Cardiac fibroblast (primary cell): ENCODE measurements at places on chromosomes 2 and 18.

DNA sequence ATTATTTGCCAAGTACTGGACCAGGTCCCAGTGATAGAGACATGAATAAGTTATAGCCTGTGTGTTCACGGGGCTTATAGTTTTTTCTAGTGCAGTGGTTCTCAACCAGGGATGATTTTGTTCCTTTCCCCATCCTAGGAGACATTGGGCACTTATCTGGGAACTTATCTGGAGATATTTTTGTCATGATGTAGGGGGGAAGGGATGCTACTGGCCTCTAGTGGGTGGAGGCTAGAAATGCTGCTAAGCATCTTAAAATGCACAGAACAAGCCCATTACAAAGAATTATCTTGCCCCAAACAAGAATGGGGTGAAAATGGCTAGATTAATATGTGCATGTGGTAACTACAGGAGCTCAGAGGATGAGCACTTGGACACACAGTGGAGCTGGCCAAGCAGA is 75.2 kb downstream of the KLHL29 start:
- DNase-seq = peak; percentile 64

DNA sequence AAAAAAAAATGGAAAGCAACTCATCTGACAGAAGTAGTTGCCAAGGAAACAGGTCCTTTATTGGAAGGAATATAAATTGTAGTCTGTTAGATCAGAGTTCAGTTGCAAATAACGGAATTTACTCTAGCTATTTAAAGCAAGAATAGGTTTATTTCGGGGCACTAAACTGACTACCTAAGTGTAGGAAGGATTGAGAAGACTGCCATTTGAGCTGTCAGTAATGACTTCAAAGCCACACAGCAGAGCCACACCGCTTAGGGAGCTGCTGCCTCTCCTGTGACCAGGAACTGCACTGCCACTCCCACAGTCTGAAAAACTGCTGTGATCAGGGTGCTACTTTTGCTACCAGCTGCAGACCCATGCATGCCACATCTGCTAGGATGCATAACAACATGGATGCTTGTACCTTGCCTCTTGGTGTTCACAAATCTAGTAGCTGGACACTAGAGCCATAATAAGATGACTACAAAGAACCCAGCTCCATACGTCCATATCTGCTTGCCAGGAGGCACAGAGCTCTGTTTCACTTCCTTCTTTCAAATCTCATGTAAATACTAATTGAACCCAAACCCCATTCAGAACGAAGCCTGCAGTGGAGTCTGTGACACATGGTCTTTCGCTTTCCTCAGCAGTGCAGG is 2.2 kb downstream of the DSG2 start:
- DNase-seq = no peak

DNA sequence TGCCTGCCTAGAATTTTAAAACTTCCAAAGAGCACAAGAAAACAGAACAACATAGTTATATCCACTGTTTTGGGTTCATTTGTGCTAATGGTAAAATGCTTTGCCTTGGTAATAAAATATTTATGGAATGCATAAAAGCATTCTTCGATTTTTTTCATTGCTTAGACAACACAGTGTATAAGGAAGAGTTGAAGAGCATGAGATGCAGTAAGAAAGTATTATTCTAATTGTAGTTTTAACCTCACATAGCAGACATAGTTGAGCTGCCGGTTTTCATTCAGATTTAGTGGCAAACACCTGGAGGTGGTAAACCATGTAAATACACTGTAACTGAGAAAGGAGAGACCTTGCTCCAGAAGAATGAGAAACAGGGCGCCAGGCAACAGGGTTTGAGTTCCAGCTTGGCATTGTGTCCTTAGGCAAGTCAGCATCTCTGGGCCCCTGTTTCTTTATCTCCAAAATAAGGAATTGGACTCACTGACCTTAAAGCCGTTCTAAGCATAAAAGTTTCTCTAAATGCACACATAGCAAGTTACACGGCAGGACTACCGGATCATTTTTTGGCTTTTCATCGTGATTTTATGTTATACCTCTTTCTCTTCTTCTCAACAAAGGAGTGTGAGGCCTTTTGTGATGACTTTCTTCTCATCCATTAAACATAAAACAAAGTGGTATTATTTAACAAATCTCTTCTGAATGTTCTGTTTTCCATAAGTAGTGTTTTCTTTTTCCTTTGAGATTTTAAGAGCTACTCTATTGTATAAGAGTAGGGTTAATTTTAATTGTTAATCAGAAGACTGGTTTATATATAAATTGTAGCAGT is 7.9 kb downstream of the UGP2 start:
- DNase-seq = peak; percentile 37

DNA sequence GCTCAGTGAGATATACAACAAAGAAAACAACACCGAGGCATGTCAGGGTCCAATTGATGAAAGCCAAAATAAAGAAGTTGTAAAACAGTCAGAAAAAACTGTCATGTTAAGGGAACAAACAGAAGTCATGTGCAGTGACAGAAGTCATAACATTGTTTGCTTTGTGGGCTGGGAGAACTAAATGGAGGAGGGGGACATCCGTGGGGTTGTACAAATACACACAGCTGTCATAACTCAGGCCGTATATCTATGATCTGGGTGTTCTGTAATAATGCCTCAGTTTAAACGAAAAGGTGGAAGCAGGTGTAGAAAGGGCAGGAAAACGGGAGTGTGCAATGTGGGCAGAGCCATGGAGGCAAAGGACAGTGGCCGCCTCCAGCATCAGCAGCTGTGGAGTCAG is 27.3 kb downstream of the TIMM21 start:
- DNase-seq = no peak

DNA sequence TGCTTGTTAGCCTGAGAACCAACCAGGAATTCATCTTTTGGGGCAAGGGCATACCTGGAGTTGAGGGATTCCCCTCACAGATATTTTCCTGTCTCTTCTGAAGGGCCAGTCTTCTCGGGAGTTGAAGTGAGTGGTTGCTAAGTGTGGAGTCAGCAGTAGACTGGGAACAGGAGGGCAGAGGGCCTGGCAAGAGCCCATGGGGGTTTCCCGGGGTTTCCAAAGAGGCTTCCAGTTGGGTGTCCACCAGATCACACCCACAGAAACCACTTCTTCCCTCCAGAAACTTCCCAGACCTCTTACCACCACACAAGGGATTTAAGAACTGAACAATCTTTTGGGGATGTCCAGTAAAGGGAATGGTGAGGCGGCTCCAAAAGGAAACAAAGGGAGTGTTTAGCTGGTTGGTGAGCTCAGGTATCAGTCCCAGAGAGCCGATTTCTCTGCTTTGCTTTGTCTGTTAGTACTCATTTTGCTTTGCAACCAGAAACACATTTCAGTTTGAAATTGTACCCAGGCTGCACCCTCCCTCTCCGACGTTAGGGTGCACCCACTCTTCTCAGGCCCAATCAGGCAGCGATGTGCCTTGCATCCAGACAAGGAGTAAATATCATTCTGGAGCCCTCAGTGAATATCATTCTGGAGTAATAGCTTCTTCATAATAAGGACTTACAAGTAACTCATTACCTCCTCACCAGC is 47.5 kb upstream of the SPATS2L start:
- peak; percentile 31 for DNase-seq

- no peak for DNase-seq
These were observed 100.4 kb downstream of the CCDC141 start for GRCh38 chr2:178949584-178949983.

DNA sequence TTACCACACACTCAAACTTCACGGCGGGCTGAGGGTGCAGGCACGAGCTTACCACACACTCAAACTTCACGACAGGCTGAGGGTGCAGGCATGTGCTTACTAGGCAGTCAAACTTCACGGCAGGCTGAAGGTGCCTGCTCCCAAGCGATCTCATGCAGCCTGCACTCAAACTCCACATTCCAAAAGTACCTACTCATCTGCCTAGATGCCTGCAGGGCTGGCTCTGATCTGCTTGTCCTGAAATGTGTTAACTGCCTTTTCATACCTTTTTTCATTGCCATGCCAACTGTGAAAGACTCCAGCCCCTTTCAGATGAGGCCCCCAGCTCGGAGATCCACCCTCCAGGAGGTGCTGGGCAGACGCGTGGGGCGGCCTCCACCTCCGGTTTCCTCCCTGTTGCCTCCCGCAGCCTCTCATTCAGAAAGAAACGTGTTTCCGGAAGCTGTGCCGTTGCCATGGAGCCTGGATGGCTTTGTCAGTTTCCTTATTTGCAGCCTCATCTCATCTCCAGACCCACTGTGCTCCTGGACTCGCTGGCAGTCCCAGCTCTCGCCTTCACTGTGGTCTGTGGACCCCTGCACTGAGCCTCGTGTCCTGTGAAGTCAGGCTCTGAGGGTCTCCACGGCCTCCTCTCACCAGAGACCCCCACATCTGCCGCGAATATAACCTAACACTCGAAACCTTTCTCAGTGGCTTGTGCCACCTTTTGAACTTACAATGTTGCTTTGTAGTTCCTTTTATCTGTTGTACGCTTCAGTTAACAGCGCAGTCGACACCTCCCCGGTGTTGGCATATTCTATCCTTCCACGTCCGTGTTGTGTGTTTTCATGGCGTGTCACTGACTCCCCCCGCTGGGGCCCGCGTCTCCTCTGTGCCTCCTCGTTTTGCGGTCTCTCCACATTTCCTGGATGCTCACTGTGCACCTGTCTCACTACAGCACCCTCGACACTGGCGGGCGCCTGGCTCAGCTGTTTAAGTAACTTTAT is 106.1 kb upstream of the ALKAL2 start:
- DNase-seq = no peak
